ENCODE measurements at places on chromosomes 3 and 15.

DNA sequence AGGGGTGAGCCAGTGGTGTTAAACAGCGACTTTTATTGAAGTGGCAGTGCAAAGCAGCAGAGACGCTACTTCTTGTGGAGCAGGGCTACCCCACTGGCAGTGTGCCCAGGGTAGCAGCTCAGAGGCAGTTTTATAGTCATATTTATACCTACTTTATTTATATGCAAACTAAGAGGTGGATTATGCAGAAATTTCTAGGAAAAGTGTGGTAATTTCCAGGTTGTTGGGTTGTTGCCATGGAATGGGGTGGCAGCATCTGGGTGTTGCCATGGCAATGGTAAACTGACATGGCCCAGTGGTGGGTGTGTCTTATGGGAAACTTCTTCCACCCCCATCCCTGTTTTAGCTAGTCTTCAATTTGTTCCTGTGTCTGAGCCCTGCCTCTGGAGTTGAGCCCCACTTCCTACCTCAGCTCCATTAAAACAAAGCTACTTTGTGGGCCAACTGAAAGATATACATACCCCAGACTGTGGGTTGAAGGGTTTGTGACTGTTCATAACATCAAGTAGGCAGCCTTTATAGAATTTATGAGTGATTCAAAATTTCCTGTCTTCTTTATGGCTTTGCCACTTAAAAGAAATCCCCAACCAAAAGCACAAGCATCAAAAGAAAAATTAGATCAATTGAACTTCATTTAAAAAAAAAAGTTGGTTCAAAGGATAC lies 60.3 kb downstream of the EBLN2 start:
- no peak for DNase-seq

GRCh38 chr15:81388436-81388770 lies 14.4 kb upstream of the TMC3 start:
- DNase-seq = no peak

DNA sequence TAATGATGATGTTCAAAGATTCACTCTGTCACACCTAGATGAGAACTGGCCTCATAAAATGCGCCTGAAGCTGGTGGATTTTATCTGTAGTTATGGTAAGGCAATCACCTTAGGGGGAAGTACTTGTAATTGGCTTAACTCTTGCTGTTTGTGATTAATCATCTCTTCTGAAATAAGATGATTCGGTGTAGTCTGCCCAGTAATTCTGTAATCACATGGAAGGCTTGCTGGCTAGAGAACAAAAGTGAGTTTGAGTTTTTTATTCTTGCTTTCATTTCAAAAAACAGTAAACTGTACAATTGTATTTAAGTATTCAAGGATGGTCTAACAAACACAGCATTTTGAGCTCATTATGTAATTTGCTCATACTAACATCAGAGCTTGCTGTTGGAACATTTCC lies 72.1 kb downstream of the OTOL1 start:
- DNase-seq = no peak

DNA sequence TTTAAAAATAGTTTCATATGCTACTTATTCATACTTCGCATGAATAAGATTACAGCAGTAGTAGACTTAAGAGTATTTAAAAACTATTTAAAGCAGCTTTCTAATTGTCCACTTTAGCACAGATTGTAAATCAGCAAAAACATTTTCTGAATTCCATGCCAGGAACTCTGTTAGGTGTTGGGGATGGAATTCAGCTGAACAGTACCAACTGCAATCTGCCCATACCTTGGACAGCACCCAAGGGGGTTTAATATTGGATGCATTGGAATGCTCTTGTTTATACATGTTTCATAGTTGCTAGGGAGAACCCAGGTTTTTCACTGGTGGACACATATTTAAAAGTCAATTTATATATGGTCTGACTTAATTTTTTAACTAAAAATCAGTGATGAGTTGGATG lies 74.8 kb downstream of the PPM1L start:
- no peak for DNase-seq

DNA sequence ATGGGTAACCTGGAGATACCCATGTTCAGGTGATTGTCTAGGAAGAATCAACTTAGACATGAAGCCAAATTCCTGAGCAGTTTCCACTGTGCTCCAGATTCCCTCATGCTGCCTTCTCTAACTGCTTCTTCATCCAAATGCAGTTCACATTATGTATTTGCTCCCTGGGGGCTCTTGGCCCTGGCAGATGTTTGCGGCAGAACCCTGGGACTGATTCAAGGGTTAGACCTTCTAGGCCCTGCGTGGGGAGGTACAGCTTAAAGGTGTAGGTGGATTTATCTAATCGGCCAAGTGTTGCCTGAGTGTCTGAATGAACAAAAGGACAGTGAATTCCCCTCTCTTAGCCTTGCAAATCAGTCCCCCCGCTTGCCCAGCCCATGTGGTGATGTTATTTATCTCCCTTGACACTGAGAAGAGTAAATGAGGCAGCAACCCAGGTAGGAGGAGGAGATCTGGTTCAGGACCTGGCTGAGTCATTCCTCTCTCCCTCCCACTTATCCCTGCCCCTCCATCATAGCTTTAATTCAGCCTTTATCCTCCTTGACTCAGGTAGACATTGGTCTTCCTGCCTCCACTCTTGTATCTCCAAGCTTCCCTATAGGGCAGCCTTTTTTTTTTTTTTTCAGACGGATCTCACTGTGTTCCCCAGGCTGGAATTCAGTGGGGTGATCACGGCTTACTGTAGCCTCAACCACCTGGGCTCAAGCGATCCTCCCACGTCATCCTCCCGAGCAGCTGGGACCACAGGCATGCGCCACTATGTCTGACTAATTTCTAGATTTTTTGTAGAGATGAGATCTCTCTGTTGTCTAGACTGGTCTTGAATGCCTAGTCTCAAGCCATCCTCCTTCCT lies 54.8 kb downstream of the MAGEF1 start:
- DNase-seq = no peak

DNA sequence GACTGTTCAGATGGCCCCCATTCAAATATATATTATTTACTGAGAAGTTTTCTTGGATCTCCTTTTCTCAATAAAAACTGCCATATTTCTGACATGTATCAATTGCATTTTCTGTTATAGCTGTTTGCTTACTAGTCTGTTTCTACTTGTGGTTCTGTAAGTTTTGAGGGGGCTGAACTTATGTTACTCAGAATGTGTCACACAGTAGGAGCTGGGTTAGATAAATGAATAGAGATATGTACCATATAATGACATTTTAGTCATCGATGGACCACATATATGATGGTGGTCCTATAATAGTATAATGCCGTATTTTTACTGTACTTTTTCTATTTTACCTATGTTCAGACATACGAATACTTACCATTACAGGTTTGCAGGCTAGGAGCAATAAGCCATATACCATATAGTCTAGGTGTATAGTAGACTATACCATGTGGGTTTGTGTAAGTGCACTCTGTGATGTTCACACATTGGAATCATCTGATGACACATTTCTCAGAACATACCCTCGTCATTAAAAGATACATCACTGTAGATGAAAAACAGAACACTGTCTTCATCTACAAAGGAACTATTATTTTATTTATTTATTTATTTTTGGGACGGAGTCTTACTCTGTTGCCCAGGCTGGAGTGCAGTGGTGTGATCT lies 22.3 kb downstream of the PPP4R2 start:
- no peak for DNase-seq

DNA sequence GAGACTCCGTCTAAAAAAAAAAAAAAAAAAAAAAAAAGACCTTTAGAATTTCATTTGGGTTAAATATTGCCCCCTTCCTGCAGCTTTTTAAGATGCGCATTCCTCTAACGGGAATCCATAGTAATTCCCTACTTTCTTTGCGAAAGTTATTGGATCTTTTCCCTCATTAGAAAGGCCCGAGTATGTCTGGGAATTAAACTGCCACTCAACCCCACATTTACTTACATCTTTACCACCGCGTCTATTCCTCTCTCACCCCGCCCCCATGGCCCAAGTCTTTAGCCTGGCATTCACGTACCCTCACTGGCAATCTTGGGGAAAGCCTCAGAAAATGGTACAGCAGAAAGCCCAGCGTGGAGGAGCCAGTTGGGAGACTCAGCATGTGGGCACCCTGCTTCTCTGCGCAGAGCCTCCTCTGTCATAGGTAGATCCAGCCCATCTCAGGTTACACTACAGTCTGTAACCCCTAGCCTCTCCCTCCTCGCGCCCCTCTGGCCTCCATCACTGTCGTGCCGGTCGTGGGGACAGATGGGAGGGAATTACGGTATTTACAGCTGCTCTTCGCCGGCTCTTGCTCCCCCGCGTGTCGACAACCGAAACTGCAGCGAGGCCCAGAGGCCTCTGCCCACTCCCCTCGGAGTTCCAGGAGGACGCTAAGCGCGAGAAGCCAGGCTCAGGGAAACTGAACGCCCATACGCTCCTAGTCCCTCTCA lies 6.4 kb upstream of the ANKDD1A start:
- DNase-seq = no peak

DNA sequence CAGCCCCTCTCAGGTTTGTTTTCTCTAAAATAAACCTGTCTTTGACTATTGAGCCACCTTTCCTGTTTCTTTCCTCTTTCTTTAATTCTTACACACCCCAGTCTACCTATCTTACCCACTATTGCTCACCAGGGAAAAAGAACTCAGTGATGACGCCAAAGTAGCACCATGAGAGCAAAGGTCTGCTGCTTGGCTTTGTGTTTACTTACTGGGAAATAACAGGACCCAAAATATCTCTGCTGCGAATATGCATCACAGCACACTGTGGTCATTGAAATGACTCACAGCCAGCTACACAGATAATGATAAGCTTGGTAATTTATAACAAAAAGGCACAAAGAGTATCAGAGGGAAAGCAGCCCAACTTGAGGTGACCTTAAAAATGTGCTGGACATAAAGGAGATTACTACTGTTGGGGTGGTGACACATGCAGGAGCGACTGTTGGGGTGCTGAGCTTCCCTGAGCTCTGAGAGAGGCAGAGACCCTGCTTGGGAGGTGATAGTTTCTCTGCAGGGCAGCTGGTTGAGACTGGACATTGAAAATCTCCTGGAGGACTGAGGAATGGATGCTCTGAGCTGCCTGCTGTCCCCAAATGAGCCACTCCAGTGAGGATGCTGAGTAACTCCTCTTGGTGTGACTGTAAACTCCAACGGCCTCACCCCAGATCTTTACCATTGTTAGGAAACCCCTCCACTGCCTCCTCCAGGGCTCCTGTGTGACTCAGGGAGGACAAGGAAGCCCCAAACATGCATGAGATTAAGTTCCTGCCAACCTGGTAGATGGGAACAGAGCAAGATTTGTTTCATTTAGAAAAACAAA lies 14.5 kb downstream of the EFCAB12 start:
- DNase-seq = no peak

- no peak for DNase-seq
Measured at GRCh38 chr15:59437142-59437816, 707 bp upstream of the FAM81A start.

- DNase-seq = no peak
Measured at GRCh38 chr15:34160735-34161134, 49.2 kb downstream of the KATNBL1 start.

GRCh38 chr3:73409138-73409763 lies 215.5 kb downstream of the PDZRN3 start:
- no peak for DNase-seq

DNA sequence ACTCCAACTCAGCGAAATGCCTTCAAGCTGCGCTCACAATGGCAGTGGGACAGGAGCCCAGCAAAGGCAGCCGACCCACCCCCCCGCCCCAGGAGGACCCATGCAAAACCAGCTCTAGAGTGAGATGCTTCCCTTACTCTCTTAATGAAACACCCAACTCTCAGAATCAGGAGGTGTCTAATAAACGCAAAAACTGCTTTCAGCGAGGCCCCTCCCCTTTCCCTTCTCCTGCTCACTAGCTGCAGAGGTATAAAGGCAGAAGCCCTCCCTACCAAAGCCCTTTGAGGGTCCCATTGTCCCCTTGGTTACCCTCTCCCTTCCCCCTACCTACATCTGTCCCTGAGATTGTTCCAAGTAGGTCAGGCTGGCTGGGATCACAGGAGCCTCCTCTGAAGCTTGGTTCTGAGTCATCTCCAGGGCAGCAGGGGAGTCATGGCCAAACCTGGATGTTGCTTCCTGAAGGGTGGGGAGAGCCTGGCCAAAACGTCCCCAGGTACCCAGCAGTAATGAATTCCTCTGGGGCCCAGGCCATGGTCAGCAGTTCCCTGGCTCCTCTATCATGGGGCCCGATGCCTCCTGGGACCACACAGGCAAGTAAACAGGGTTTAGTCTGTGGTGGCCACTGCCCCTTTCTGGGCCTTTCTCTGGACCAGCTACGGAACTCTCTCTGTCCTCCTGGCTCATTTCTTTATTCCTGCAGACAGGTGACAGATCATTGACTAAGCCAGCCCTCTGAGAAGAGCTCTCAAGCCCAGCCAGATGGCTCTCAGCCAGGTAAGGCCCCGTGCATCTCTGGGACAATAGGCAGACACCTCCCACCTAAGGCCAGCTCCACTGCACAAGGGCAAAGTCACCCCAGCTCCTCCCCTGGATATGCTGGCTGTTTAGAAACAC lies 8.6 kb downstream of the KLHL25 start:
- DNase-seq = no peak

DNA sequence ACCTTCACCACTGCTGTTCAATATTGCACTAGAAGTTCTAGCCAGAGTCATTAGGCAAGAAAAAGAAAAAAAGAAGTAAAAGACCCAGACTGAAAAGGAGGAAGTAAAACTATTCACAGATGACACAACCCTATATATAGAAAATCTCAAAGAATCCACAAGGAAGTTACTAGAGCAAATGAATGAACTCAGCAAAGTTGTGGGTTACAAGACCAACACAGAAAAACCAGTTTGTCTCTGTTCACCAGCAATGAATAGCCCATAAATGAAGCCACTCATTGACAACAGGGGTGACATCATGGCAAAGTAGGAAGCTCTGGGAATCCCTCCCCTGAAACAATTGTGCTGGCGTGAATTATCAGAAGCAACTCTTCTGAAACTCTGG lies 4.6 kb downstream of the CFAP100 start:
- no peak for DNase-seq

DNA sequence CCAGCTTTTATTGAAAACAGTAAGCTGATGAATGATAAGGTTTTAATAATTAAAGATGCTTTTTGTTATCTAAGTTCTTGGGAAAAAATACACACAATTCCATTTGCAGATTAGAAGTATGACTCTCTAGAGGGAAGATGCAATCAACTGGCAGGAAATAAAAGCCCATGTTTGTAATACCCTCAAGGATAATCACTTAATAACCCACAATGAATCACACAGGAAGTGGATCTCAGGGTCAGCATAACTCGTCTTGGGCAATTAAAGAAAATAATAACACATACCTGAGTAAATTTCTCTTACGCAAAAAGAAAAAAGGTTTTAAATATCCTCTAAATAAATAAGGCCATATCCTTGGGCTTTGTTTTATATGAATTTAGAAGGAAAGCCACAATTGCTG lies 9.4 kb upstream of the EID1 start:
- DNase-seq = no peak

- no peak for DNase-seq
Measured at GRCh38 chr3:104909198-104909597, 457.5 kb upstream of the ALCAM start.
